ENCODE measurements at places on chromosomes 3 and 15.

DNA sequence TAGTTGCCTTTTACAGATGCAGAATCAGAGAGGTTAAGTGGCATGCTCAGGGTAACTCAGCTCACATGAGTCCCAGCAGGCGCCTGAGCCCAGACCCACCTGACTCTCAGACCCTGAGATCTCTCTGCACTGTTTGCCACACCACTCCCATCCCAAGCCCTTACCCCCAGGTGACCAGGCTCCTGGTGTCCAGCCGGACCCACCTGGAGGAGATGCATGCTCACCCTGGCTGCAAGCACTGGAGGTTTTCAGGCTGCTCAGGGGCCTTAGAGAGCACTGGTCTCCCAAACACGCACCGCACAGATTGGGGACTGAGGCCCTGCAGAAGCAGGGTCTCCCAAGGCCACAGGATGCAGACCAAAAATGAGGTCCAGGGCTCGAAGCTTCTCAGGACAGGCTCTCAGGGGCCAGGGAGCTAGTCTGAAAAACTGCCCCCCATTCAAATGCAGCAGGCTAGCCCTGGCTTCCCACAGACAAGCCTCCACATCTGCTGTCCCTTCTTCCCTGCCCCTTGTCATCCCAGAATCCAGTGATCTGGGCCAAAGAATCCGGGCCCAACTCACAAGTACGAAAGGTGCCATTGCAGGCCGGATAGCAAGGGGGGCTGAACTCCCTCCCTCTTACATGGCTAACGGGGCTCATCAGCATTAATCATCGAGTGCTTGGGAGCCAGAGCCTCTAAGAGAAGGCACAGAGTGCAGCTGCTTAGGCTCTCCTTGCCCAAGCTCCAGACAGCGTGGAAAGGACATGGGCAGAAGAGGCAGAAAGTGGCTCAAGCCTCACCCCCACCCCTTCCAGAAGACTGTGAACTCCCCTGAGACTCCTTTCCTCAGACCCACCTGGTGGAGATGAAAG lies 90.2 kb upstream of the PRR20G start:
- DNase-seq: no peak

GRCh38 chr3:104892044-104892443 lies 474.7 kb upstream of the ALCAM start:
- DNase-seq: no peak

- no peak for DNase-seq
These were observed 91.1 kb downstream of the MSL2 start for GRCh38 chr3:136105044-136105443.

GRCh38 chr3:62708638-62709373 lies 166.4 kb downstream of the CADPS start:
- no peak for DNase-seq

GRCh38 chr3:62117903-62118548 lies 255.3 kb downstream of the FEZF2 start:
- no peak for DNase-seq

- DNase-seq: no peak
These were observed 23.3 kb upstream of the ATP1B3 start for GRCh38 chr3:141853081-141853601.

DNA sequence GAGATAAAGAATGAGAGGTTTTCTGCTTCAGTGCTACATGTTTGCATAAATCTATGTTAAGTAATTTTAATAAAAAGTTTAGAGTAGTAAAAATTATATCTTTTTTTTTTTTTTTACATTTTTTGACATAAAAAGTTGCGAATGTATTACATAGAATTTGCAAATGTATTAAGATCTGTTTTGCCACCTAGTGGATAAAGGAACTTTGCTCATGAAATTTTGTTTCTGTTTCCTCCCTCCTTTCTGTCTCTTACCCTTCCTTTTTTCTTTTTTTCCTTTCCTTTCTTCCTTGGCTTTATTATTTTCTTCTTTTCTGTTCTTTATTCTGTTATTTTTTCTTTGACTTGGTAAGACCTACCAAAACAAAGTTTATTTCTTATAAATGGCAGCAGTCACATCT lies 58.5 kb upstream of the UTS2B start:
- DNase-seq: no peak

GRCh38 chr3:130838898-130839600 lies 54.8 kb upstream of the ATP2C1 start:
- DNase-seq: no peak

DNA sequence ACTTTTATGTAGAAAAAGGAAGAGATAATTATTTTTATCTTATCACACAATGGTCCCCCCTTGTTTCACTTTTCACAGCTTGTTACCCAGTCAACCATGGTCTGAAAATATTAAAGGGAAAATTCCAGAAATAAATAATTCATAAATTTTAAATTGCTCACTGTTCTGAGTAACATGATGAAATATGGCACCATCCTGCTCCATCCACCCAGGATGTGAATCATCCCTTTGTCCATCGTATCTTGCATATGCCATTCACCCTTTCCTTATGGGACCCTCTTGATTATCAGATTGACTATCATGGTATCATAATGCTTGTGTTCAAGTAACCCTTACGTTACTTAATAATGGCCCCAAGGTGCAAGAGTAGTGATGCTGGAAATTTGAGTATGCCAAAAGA lies 43.7 kb downstream of the ANKRD28 start:
- no peak for DNase-seq

- DNase-seq: no peak
These were observed 541.1 kb downstream of the AGBL1 start for GRCh38 chr15:86620641-86621349.

DNA sequence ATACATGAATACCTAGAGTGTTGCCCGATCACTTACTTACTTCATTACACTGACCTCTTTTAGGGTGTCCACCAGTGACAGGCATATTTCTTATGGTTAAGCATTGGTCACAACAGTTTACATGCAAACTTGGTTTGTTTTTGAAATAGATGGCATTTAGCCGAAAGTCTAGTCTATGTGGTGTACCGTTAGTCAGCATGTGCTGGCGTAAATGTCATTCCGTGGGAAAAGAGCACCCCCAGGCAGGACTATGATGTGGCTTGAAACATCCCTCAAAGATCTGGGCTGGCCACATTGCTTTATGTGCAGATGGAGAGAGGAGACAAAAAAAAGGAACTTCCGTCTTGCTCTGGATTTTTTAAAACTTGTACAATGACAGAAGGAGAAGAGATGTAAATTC lies 357.0 kb upstream of the ICE2 start:
- no peak for DNase-seq

- no peak for DNase-seq
These were observed 32.4 kb downstream of the MRPL3 start for GRCh38 chr3:131470377-131470776.

GRCh38 chr3:119292666-119293065 lies 1.5 kb upstream of the ARHGAP31 start:
- DNase-seq: no peak

GRCh38 chr3:68985146-68985790 lies 28.2 kb downstream of the EOGT start:
- no peak for DNase-seq

GRCh38 chr15:67107014-67107812 lies 41.8 kb downstream of the SMAD3 start:
- DNase-seq: no peak

- DNase-seq: no peak
These were observed 43.1 kb downstream of the SCAP start for GRCh38 chr3:47432673-47433072.

DNA sequence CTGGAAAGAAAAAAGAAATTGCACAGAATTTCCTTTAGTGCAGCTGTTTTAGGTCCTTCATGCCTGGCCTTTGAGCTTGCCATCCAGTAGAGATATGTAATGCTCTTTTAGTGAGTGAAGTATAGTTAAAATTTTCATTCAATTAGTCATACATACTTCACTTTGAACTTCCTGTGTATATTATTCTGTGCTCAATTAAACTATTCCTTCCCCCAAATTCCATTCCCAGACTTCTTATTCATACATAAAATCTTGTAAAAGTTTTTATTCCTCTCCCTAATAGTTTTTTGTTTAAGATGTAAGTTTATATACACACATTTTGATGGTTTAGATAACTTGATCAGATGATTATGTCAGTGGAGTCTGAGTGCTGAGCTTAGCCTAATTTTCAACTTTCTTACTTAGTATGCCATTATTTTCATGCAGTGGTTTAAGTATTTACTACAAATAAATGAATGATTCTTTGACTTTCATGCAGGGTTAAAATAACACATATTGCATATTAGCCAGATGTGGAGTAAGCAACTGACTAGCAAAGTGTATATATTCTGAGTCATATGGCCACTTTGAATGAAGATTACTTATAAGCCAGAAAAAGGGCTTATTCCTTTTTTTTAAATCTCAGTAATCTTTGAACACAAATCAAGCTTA lies 42.5 kb upstream of the ABHD10 start:
- no peak for DNase-seq

- no peak for DNase-seq
These were observed 69.2 kb downstream of the ABHD5 start for GRCh38 chr3:43759938-43760337.

DNA sequence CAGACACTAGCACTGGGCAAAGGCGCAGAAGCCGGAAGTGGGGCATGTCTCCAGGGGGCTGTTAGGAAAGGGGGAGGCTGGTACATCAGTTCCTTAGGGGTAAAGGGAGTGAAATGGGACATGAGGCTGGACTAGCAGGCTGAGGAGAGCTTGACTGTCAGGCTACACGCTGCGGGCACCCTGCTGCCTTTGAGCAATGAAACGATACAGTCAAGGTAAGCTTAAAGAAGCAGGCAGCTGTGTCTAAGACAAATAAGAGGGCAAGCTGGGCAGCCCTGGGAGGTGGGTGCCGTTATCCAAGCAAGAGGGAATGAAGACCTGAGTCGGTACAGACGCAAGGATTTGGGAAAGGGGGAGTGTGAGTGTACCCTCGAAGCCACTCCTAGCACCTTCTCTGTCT lies 51.0 kb upstream of the DCLK3 start:
- no peak for DNase-seq

DNA sequence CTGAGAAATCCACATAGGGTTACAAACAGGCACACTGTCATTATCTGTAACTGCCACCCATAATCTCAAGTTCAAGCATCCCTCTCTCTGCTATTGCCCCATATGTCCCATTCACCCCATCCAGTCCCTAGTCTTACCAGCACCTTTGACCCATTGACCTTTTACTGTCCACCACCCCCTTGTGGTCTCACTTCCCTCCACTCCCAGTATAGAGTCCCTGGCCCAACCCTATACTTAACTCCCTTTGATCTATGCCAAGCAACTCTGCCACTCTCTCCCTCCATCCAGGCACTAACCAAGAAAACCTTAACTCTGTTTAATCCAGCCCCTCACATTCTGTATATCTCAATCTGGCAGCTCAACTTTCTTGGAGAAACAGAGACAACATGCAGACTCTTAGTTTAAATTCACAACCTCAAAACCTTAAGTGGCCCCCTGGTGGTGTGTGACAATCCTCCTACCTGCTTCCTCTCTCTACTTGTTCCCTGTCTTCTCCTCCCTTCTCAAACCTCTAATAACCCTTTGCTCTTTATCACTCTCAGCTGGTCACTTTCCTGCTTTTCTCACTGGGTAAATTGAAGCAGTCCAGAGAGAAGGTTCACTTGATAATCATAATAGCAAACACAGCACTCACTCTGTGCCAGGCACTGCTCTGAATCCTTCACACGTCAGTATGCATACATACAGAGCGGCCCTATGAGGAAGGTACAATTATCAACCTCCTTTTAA lies 162.7 kb downstream of the STT3B start:
- DNase-seq: no peak

DNA sequence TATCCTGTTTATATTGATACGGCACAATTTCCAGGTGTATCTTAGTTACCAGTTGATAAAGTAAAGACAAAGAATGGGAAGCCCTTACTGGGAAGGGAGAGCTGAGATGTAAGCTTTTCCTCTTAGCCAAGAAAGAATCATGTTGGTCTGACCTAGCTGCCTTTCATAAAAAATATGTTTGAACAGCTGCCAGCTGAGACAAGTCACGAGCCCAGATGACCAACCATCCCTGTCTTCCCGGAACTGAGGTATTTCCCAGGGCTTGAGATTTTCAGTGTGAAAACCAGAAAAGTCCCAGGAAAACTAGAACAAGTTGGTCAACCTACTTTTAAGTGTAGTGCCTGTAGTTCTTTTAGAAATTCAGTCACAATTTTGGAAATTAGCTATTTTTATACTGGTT lies 3.6 kb upstream of the MYH15 start:
- no peak for DNase-seq

- DNase-seq: no peak
These were observed 24.3 kb upstream of the PTX3 start for GRCh38 chr3:157412323-157412855.

DNA sequence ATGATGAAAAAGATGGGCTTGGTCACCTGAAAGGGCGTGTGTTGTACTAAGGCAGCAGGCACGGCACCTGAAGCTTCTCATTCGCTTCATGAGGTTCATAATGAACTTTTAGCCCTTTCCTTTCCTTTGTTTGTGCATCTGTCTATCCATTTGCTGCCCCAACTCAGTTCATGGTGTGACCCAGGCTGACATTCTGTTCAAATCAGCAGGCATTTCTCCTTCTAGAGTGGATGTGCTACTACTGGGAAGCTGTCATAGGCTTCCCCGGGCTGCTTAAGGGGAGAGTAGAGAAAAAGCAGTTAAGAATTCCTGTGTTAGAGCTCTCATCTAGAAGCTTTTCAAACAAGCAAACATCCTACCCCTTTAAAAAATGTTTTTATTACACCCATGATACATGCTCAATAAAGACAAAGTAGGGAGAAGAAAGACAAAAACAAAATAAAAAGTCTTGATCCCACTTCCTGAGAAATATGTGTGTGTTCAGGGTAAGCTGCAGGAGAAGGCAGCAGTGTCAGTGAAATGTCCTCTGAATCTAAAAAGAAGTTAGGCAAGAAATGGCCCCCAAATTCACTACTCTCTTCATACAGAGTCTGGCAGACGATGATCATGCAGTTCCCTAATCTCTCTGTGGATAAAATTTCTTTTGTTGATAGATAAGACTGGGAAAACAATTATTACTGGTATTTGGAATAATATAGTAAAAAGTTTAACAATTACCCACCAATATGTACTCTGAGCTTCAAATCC lies 136.9 kb upstream of the PFN2 start:
- DNase-seq: no peak

GRCh38 chr15:88073391-88073691 lies 183.2 kb downstream of the NTRK3 start:
- no peak for DNase-seq

DNA sequence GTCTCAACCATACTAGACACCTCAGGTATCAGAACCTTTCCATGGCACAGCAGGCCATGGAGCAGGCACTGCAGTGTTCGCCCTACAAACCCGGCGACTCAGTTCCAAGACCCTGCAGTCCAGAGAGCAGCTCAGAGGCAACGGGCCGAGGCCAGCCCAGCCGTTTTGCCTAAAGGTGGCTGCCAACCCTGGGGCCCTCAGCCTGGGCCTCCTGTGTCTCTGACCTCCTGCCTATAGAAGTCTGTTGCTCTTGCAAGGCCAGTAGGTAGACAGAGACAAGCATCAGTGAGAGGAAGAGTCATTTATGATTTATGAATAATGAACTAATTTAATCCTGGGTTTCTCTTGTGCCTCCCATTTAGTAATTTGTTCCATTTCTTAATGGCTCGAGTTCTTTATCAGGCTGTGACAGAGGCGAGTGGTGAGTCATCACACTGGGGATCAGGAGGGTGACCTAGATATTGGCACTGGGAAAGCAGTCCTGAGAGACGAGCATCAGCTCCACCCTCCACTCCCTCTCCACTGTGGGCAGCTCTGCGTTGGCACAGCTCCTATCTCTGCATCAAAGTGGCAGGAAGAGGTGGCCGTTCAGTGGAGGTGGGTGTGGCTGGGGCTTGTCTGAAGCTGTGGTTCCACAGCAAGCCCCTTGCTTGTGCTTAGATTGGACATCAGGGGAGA lies 79.8 kb downstream of the ABHD5 start:
- no peak for DNase-seq
